ENCODE measurements at places on chromosomes 1 and 21.

GRCh38 chr1:85198864-85199263, 2.0 kb downstream of the SYDE2 start:
- DNase-seq, result no peak

GRCh38 chr1:8242498-8242897, 75.4 kb upstream of the SLC45A1 start:
- no peak for DNase-seq

- no peak for DNase-seq
Measured at GRCh38 chr1:19219451-19219850, 9.4 kb upstream of the UBR4 start.

GRCh38 chr1:27862671-27863537, 9.4 kb upstream of the THEMIS2 start:
- DNase-seq, result peak; percentile 93
